Cardiac atrium fibroblast (primary cell): ENCODE measurements at places on chromosomes 12 and 14. TPM values are rescaled to one million over a fixed set of nuclear protein-coding genes. Genes with fewer than 3 reads are reported as not detected.

The SERPINA1 gene
- not detected in 2 replicates for total RNA-seq

The ST8SIA1 gene
- total RNA-seq = 0.49 and 1.4 TPM in 2 replicates

The LRRC10 gene
- total RNA-seq = not detected in 2 replicates

The HOXC12 gene
- not detected in 2 replicates for total RNA-seq

The RTL1 gene
- not detected in 2 replicates for total RNA-seq

The MYO1H gene
- total RNA-seq = not detected in 2 replicates

The PLEKHG7 gene
- total RNA-seq = not detected in 2 replicates

The GLTP gene
- total RNA-seq = 39.2 and 67.1 TPM in 2 replicates

The GLT8D2 gene
- total RNA-seq = 24.3 and 27.8 TPM in 2 replicates

The P3H3 gene
- total RNA-seq = 33.7 and 53.1 TPM in 2 replicates
